CD4-positive, alpha-beta memory T cell (primary cell): ENCODE measurements at places on chromosomes 3 and 15. TPM values are rescaled to one million over a fixed set of nuclear protein-coding genes. Genes with fewer than 3 reads are reported as not detected.

GRCh38 chr15:57109005-57109404, 190.6 kb downstream of the TCF12 start:
- DNase-seq, result no peak

DNA sequence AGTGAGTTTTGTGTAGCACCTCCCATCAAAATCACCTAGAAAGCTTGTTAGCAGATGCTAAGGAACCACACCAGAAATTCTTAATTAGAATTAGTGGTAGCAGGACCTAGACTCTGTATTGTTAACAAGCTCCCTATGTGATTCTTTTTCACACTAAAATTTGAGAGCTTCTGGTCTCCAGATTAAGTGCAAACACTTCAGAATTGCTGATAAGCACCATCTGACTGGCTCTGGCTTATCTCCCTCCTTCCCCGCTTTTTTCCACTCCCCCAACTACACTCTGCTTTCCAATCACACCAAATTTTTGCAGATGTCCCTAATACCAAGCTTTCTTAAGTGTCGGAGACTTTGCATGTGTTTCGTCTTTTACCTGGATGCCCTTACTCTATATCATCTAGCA, 410.1 kb upstream of the DPH6 start:
- DNase-seq, result no peak

- DNase-seq, result no peak
Observed at GRCh38 chr3:61560517-61561373, 626 bp upstream of the PTPRG start.

DNA sequence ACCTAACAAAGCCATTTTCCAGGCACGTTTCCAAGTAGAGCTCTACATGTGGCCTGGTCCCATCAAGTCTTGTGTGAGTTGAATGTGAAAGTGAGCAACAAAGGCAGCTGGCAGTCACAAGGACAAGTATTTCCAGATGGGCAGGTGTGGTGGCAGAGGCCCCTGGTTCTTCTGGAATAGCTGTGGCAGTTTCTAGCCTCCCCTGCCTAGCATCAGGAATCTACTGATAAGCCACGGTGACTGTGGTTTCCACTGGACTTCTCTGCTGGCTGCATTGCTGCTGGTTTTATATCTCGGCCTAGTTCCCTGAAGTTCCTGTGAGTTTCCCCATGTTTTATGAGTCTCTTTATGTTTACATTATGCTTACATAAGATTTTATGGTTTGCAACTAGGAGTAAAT, 117.7 kb downstream of the GOLIM4 start:
- no peak for DNase-seq

LAMB2 gene
- not detected for polyA plus RNA-seq

GRCh38 chr3:78857494-78858111, 910.2 kb downstream of the ROBO1 start:
- DNase-seq, result no peak

- DNase-seq, result no peak
Observed at GRCh38 chr3:170640737-170641171, 54.9 kb upstream of the SLC7A14 start.

DNA sequence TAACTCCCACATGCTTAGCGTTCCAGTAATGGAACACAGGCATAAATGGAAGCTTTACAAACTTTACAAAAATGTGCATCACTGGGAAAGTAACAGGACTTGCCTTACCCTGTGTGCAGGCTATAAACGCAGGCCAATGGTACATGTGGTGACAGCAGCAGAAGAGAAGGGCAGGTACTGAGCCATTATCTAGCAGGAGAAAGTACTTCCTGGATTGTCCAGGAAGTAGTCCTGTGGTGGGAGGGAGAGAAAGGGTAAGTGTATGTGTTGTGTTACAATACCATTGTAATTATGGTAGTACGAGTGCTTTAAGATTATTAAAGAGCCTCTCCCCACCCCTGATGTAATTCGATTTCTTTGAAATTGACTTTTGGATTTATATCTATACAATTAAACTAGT, 5.3 kb downstream of the ATP1B3 start:
- DNase-seq, result no peak

LSAMP gene
- polyA plus RNA-seq, result not detected

DNA sequence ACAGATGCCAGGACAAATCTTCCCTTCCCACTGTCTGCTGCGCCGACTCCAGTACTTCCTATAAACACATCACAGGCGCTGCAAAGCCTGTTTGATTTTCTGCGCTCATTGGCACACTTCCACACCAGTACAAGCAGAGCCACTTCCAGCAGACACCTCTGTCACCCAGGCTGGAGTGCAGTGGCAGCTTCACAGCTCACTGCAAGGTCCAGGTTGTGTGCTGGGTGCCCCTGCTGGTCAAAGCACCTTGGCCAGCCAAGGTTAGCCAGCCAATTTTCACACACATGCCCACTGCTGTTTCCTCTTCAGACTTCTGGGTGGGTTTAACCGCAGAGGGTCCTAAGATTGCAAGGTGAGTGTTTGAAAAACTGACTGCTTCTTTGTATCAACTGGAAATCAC, 4.9 kb downstream of the CHDH start:
- no peak for DNase-seq

DNA sequence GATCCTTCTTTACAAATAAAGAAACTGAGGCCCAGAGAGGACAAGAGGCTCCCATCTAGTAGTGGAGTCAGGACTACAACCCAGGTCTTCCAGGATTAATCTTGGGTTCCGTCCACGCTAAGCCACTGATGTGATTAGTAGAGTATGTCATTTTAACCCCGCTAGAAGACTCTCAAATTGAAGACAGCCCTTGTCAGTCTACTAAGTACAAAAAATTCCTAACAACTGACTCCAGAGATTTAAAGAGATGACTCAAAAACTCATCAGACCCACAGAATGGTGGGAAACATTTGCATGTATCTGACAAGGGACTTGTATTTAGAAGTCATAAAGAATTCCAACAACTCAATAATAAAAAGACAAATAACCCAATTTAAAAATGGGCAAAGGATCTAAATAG, 145.3 kb downstream of the CNTN3 start:
- no peak for DNase-seq

DNA sequence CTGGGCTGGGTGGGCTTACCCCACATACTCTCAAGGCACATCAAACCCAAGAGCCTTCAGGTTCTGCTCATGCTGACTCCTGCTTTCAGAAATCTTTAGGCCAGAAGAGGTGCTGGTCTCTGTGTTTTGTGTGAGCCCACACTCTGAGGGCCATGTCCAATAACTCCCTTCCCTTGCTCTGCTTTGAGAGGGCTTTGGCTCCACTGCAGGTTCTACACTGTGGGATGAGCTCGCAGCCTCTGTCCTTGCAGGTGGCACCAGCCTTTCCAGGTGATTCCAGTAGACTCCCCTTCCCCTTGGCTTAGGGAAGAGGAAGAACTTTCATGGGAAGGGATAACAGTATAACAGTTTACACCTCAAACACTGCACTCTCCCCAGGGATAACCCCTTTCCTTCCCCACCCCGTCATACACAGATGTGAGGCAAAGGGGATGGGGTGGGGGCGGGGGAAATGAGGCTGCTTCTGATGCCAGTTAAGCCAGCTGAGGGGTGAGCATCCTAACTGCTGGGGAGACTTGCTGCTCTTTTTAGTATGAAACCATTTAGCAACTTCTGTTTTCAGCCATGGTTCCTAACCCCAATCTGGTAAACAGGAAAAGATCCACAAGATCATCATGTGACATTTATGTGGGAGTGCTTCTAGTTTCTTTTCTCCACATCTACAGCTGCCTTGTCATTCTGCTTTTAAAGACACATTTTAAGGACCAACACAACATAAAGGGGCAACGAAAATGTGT, 262.4 kb downstream of the SLC9A9 start:
- DNase-seq, result no peak

- DNase-seq, result no peak
Observed at GRCh38 chr3:106397006-106397405, 528.2 kb upstream of the CBLB start.

DNA sequence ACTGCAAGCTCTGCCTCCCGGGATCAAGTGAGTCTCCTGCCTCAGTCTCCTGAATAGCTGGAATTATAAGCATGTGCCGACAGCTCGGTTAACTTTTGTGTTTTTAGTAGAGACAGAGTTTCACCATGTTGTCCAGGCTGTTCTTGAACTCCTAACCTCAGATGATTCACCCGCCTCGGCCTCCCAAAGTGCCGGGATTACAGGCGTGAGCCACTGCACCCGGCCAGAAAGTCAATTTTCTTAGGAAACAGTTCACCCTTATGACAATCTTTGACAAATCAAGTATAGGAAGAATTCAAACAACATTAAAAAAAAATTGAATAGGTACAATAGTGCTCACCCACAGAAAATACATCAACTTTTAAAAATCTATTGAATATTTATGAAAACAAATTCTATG, 23.6 kb upstream of the DUT start:
- DNase-seq, result no peak

DNA sequence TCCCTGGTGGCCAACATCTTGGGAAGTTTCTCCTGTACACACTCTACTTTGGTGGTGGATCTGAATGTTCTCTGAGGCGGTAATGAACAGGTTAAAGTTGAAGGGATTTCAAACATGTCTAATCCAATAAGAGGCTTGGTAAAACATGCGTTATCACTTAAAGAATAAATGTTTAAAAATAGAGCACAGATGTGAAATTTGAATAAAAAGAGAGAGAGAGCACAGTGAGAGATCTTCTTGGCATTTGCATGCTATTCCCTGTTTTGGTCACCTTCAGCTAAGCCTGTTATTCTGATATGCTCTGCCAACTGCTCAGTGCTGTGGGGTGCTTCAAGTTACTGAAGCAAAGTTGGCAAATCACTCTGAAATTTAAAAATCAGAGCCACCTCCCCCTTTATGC, 237.7 kb upstream of the WNT5A start:
- DNase-seq, result no peak

DNA sequence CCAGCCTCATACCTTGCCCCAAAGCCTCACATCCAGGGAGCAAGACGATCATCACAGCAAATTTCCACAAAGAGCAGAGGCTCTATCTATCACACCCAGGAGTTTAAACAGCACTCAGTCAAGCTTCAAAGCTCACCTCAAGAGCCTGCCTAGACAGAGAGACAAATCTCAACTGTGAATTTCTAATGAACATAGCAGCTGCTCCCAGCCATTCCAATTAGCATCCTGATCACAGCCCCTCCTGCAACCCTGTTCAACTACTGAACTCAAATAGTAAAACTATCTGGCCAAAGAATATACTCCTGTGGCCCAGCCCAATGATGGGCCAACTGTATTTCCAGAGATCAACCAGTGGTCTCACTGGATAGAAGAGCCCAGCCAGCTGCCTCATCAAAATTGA, 269.8 kb downstream of the CTNNB1 start:
- DNase-seq, result no peak

DNA sequence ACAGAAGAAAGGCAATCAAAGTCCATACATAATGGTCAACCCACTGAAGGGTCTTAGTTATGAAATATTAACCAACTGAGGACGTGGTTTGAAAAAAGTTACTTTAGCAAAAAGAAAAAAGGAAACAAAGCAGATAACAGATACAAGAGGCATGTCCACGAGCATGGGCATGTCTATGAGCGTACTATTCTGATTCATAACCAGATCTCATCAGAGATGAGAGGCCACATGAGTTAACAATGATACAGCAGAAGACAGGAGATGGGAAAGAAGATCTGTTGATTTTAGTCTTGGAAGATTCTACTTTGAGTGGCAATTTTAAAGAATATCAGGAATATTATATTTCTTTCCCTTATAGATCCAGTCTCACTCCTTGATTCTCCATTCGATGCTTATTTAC, 262.9 kb upstream of the SLITRK3 start:
- DNase-seq, result no peak
